ENCODE measurements at places on chromosomes 16 and 17.
A peak's percentile ranks its signal among the peaks of the same experiment; 100 is the strongest.

GRCh38 chr17:19386051-19386929 is 700 bp downstream of the MFAP4 start:
- DNase-seq, result no peak

DNA sequence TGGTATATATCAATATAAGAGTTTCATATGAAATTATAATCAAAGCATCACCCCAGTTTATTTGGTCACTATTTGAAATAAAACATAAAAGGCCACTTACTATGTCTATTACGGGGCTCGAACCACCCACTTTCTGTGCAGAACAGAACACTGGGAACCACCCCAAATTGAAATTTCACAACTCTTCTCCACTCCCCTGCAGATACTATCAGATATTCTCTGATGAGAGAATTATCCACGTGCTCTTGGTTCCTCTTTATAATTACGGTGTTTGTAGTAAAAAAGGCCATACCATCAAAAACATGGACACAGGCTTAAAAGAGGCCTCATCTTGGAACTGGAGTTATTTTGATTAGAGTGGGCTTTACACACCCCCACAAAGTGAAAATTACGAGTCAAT is 82.8 kb downstream of the WDR59 start:
- no peak for DNase-seq

GRCh38 chr17:69350911-69351310 is 24.0 kb upstream of the ABCA5 start:
- no peak for DNase-seq

DNA sequence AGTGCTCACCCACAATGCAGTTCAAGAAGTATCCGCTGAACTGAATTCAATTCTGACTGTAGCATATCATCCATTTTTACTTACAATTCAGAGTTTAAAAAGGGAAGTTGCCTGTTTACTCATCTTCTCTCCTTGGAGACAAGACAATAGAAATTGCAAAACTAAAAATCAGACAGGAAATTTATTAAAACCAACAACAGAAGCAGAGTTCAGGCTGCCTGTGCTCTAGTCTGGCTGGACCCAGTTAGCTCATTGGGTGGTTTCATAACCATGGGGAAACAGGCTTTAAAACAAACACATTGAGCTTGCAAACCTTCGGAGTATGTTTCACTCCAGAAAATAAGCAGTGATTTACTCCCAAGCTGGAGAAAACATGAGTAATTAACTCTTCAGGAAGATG is 321.4 kb downstream of the GRIN2A start:
- no peak for DNase-seq

DNA sequence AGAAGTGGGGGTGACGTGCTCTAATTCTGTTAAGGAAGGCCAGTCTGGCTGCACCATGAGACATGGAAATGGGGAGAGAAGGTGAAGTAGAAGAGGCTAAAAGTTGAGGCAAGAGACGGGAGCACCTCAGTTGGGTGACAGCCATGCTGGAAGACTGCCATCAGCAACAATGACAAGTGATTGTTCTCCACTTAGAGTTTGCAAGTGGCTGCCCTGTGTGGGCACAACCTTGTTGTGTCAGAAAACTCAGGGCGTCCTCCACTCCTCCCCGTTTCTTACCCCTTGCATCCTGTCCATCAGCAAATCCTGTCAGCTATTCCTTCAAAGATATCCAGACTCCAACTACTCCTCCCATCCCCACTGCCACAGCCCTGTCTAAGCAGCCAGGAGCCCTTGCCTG is 17.6 kb downstream of the CES1 start:
- no peak for DNase-seq

DNA sequence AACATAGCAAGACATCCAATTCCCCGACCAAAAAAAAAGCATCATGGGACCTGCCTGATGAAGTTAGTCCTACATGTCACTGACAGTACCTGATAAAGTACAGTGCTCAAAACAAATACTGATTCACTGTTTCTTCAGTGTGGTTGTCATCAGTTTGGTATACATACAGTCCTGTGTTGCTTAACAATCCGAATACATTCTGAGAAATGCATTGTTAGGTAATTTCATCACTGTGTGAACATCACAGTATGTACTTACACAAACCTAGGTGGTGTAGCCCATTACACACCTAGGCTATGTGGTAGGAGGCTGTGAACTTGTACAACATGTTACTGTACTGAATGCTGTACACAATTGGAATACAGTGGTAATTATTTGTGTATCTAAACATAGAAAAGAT is 19.0 kb upstream of the FA2H start:
- no peak for DNase-seq

- DNase-seq, result no peak
Measured at GRCh38 chr17:78401246-78401645, 22.8 kb downstream of the PGS1 start.

GRCh38 chr16:71775949-71776348 is 32.7 kb downstream of the AP1G1 start:
- no peak for DNase-seq

- no peak for DNase-seq
Measured at GRCh38 chr17:14950686-14951085, 314.4 kb downstream of the PMP22 start.

- no peak for DNase-seq
Measured at GRCh38 chr17:44942456-44942855, 5.1 kb downstream of the KIF18B start.

DNA sequence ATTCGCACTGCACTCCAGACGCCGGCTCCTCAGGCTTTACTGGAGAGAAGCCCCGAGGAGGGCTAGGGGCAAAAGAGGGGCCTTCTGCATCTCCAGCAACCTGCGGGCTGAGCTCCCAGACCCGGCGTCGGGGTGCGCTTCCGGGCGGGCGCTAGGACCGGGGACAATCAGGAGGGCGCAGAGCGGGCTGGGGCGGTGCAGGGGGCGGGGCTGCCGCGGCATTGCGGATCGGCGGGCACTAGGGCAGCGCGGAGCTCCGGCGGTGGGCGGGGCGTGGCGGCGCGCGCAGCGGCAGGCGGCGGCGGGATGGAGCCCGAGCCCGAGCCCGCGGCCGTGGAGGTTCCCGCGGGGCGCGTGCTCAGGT is at the start of gene TSEN54:
Gene TSEN54 (plus strand): TSS at position 274 of the 364 bp plus-strand sequence. CDS start 33 bp downstream, at position 307.
- peak; percentile 97 for DNase-seq

- DNase-seq, result peak; percentile 55
Measured at GRCh38 chr16:55035029-55035428, 104.4 kb downstream of the IRX5 start.

- DNase-seq, result no peak
Measured at GRCh38 chr17:51913491-51914205, 244.9 kb downstream of the CA10 start.

DNA sequence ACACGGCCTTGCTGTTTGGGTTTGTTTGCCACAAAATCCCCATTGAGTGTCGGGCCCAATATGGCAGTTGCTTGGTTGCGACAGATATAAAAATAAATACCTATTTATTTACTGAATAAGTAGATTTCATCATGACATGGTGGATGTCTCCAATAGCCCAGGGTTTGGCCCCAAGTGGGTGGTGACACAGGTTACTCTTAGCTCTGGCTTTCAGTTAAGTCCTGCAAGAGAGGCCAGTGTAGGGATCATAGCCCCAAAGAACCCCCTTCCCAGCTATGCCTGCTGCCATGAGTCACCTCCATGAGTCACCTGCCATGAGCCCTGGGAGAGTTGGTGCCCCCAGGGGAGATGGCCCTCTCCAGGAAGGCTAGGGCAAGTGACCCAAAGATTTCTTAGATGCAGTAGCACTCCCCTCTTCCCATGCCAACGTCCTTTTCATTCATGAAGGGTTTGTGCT is 78.7 kb upstream of the LGALS9 start:
- DNase-seq, result peak; percentile 50

DNA sequence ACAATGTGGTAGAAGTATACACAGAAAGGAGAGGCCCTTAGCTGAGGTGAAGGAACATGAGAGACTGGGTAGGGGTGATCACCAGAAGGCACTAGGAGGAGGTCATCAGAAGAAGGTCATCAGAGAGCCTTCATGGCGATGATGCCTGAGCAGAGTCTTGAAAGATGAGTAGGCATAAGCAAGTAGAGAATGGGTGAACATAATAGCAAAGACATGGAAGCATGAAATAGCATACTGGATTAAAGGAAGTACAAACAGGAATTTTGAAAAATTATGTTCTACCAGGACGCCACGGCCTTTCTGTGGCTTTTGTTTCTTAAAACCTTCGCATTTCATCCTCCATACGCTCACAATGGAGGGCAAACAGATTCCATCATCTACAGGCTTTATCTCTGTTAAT is 2.9 kb downstream of the IKZF3 start:
- DNase-seq, result peak; percentile 30

DNA sequence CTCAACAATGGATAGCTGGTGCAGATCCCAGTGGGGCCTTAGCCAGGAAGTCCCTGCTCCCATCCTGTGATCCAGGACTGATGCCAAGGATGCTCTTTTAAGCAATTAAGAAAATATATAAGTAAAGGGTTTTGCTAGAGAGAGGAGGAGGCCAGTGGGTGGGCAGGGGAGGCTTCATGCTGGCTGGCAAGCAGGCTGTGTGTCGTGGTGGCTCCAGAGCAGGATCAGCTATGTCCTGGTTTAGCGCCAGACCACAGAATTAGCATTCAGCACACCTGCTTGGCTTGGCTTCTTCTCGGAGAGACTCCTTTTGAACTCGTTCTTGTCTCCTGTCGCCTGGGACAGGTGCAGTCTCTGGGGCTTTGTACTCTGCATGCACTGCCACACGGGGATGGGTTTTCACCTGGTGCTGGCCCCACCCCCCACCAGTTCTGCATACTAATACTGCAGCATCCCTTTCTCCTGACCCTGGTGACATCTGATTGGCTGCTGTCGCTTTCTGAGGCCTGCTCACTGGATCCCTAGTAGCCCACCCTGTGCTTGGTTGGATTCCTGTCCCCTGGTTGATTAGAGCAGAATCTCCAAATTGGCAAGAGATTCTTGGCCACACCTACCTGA is 66.1 kb downstream of the PLD6 start:
- no peak for DNase-seq

DNA sequence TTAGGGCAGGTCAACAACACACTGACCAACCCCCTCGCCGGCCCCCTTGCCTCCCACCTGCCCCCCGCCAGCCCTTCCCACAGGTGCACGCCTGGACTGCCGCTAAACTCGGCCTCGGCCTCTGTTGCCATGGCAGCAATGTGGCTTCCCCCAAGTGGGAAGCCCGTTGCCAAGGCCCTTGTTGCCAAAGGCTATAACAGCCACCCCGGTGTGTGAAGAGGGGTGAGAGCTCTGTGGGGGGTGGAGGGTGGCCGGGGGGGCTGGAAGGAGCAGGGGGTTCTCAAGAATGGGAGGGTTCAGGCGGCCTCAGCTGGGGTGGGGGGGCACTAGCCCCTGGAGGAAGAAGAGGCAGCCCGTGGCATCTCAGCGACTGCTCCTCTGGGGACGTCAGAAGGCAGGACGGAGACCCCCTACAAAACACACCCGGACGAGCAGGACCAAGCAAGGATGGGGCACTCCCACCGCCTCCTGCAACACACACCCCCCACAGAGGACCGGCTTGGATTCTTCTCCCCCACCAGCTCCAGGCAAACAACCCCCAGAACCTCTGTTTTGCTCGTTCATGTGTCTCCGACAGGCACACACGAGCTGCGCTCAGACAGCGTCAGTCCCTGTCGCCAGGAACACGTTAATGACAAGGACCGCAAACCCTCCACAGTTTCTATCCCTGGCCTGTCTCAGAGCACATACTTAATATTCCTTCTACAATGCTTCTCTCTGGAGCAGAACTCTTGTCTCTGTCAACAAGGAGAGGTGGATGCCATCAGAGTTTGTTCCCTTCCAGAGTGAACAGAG is 55.7 kb downstream of the ABR start:
- DNase-seq, result no peak

- no peak for DNase-seq
Measured at GRCh38 chr16:48381201-48381600, 4.0 kb downstream of the SIAH1 start.

GRCh38 chr17:10761281-10761680 is 31.5 kb upstream of the TMEM220 start:
- no peak for DNase-seq

DNA sequence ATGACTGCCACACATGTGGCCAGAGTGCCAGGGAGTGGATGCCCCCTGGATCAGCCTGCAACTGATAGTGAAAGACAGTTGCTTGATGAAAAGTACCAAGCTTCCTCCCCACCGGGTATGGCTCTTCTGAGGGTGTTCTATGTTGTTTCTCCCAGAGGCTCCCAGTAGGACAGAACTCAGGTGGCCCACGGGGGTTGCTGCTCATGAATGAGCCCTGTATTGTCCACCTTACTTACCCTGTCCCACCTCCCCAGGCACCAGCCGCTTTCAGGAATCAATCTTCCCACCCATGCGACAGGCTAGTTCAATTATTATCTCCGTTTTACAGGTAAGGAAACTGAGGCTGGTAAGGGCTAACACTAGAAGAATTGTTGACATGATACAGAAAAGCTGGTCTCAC is 34.9 kb upstream of the RGS9 start:
- DNase-seq, result no peak

GRCh38 chr16:27792486-27793248 is 242.7 kb downstream of the KATNIP start:
- no peak for DNase-seq

GRCh38 chr16:75095204-75095621 is 21.4 kb downstream of the LDHD start:
- DNase-seq, result no peak

DNA sequence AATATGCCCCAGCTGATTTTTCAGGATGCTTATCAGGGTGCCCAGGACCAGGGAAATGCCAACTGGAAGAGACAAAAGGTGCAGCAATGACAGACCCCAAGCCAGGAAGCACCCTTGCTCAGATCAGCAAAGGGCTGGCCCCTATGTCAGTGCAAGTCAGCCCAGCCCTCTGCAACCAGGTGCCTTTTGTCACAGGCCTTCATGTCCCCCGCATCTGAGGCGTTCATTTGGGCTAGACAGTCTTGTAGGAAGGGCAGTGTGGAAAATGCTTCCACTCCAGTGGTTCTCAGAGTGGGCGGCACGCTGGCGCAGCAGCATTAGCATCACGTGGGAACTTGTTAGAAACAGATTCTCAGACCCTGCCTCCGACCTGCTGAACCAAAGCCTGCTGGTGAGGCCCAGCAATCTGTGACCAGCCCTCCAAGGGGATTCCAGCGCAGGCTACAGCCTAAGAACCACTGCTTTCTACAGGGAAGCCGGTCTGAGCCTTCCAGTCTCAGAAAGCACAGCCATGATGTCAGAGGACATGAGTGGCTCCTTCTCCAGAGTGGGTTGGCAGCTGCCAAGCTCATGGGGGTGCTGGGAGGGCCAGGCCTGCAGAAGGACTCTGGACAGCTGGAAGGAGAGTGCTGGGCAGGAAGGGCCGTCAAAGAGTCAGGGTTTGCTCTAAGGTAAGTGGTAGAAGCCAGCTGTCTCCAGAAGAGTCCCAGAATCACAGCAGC is 13.1 kb downstream of the SLC47A2 start:
- no peak for DNase-seq

- DNase-seq, result no peak
Measured at GRCh38 chr16:86432048-86432447, 78.3 kb upstream of the FOXF1 start.
